ENCODE measurements at places on chromosomes 4 and X.
A peak's percentile ranks its signal among the peaks of the same experiment; 100 is the strongest.

DNA sequence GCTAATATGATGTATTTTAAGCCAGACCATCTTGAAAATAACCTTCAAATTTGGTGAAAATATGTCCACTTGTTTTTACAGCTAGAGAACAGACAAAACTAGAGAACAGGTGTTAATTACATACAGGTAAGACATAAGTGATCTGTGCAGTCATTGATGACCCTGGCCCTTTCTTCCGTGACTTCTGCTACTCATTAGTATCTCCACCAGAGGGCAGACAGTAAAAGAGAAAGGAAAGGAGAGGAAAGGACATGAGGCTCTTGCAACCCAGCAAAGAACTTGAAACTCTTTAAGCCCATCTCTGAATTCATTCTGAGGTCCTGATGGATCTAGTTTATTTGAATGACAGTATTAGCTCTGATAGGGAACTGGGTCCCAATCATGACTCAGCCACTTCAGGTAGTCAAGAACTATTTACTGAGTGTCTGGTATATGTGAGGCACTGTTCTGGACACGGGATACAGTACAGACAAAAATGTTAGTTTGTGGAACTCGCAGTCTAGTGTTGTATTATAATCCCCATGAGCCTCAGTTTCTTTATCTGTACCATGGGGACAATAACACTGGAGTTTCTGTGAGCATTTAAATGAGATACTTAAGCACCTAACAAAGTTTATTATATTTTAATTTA is 121.0 kb upstream of the TEX13D start:
- no peak for DNase-seq
- H3K4me3 ChIP-seq: no peak overlapping the region
- H3K27ac ChIP-seq: no peak overlapping the region

GRCh38 chr4:3660086-3660927 is 105.9 kb upstream of the ADRA2C start:
- peak; percentile 18 for DNase-seq
- no peaks in the 10 kb centered on the region for H3K36me3 ChIP-seq
- no peaks in the 10 kb centered on the region for H3K27me3 ChIP-seq
- H3K4me3 ChIP-seq: no peak overlapping the region

GRCh38 chr4:60992037-60992436 is 208.1 kb upstream of the ADGRL3 start:
- no peaks in the 10 kb centered on the region for H3K27me3 ChIP-seq
- H3K36me3 ChIP-seq: no peaks in the 10 kb centered on the region
- no peaks in the 10 kb centered on the region for H3K4me1 ChIP-seq
- H3K27ac ChIP-seq: no peak overlapping the region
- no peak overlapping the region for H3K4me3 ChIP-seq
- DNase-seq: no peak

GRCh38 chr4:106898621-106899230 is 137.4 kb downstream of the DKK2 start:
- H3K4me3 ChIP-seq: no peak overlapping the region
- no peak for DNase-seq
- no peak overlapping the region for H3K27ac ChIP-seq
- no peaks in the 10 kb centered on the region for H3K36me3 ChIP-seq

DNA sequence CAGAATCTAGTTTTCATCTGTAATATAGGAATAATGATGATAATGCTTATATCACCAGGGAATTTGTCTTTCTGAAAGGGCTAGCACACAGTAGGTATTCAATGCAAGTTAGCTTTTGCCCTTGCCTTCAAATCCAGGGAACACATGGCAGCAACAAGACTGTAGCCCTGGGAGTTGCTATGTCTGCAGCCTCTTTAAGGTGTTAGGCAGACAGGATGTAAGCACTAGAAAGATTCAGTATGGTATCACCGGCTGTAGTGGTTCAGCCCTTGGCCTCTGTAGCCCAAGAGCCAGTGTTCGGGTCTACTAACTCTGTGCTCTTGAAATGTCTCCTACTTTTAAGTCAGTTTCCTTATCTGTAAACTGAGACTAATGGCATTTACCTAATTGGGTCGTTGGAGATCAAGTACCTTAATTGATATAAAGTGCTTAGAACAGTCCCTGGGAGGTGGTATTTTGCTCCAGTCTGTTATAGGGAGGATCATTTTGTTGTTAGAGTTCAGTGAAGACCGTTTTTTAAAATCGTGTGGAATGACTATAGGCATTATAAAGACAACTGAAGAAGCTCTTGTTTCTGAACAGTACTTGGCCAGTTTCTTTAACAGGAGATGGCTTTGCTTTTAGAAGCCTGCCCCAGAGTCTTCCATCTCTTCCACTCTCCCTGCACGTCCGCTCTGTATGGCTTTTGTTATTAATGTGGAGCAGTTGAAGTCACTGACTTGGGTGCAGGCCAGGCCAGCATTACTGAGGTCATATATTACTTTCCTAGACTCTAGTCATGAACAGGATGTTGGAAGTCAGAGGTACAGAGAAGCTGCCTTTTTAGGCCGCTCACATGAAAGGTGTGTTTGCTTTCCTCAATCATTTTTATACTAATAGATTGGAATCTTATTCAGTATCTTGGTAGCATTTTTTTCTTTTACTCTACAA is 44.8 kb downstream of the GAB1 start:
- DNase-seq: peak; percentile 64
- no peak overlapping the region for H3K4me3 ChIP-seq
- peak overlapping the region; percentile 63 for H3K27ac ChIP-seq
- H3K27me3 ChIP-seq: no peaks in the 10 kb centered on the region
- peaks cover 29% of the 10 kb centered on the region for H3K4me1 ChIP-seq
- no peaks in the 10 kb centered on the region for H3K36me3 ChIP-seq

GRCh38 chrX:28756647-28757046 is 169.4 kb downstream of the IL1RAPL1 start:
- H3K27me3 ChIP-seq: no peaks in the 10 kb centered on the region
- H3K27ac ChIP-seq: no peak overlapping the region
- H3K36me3 ChIP-seq: no peaks in the 10 kb centered on the region

- no peaks in the 10 kb centered on the region for H3K27me3 ChIP-seq
- peaks cover 20% of the 10 kb centered on the region for H3K4me1 ChIP-seq
- peak; percentile 56 for DNase-seq
- H3K27ac ChIP-seq: peak overlapping the region; percentile 87
- peak overlapping the region; percentile 80 for H3K4me3 ChIP-seq
Observed at GRCh38 chr4:76147454-76148141, 599 bp downstream of the NUP54 start.

- H3K4me3 ChIP-seq: no peak overlapping the region
- H3K27ac ChIP-seq: no peak overlapping the region
- DNase-seq: no peak
- H3K27me3 ChIP-seq: no peaks in the 10 kb centered on the region
- H3K4me1 ChIP-seq: no peaks in the 10 kb centered on the region
- no peaks in the 10 kb centered on the region for H3K36me3 ChIP-seq
Observed at GRCh38 chr4:101187841-101188240, 159.5 kb downstream of the PPP3CA start.

GRCh38 chr4:54728368-54728767 is 70.6 kb downstream of the KIT start:
- no peaks in the 10 kb centered on the region for H3K27me3 ChIP-seq
- H3K4me3 ChIP-seq: no peak overlapping the region
- H3K36me3 ChIP-seq: no peaks in the 10 kb centered on the region
- H3K4me1 ChIP-seq: no peaks in the 10 kb centered on the region
- no peak for DNase-seq

GRCh38 chr4:132026166-132026565 is 1122.9 kb upstream of the PCDH10 start:
- no peak for DNase-seq
- no peaks in the 10 kb centered on the region for H3K4me1 ChIP-seq
- no peaks in the 10 kb centered on the region for H3K36me3 ChIP-seq

DNA sequence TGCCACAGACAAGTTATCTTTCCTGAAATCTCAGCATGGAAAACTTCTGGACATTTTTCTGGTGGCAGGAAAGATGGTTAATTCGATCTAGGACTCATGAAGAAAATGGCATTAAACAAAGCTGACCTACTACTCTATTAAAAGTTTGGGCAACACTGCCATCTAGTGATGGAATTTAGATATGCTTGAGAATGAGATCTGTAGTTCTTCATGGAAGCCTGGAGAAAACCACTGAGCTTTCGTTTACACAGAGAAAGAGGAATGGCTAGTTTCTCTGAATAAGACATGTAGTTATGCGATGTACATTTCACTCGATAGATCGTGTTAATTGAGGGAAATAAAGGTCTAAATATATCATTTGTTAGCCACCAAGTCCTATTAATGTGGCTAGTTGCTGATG is 51.7 kb upstream of the CHRDL1 start:
- DNase-seq: no peak
- H3K36me3 ChIP-seq: no peaks in the 10 kb centered on the region
- H3K4me1 ChIP-seq: no peaks in the 10 kb centered on the region
- H3K27me3 ChIP-seq: no peaks in the 10 kb centered on the region

GRCh38 chr4:102247041-102247440 is 98.2 kb downstream of the SLC39A8 start:
- no peaks in the 10 kb centered on the region for H3K27me3 ChIP-seq
- no peak overlapping the region for H3K27ac ChIP-seq
- no peaks in the 10 kb centered on the region for H3K36me3 ChIP-seq
- H3K4me1 ChIP-seq: no peaks in the 10 kb centered on the region
- DNase-seq: no peak

GRCh38 chr4:146522869-146523205 is 1.1 kb upstream of the SLC10A7 start:
- no peaks in the 10 kb centered on the region for H3K4me1 ChIP-seq
- no peak for DNase-seq
- peak overlapping the region; percentile 81 for H3K27ac ChIP-seq
- H3K27me3 ChIP-seq: no peaks in the 10 kb centered on the region

GRCh38 chrX:112642349-112642748 is 37.4 kb downstream of the LHFPL1 start:
- DNase-seq: no peak
- H3K27me3 ChIP-seq: no peaks in the 10 kb centered on the region
- no peaks in the 10 kb centered on the region for H3K36me3 ChIP-seq
- H3K4me3 ChIP-seq: no peak overlapping the region

DNA sequence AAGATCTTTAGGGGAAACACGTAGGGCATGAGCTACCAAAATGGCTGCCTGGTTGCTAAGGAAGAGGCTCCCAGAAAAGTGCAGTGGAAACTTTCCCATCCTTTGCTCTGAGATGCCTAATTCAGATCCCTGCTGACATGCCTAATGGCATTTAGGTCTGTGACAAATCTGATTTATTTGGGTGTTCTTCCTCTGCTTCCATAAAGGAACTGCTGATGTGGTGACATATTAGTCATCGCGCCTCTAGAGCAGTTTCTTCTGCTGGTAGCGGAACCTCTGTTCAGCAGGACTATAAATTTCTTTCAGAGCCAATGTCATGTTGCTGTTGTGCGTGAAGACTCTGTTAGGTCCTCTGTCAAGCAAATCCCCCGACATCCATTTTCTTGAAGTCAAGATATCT is 310.0 kb downstream of the PDHA2 start:
- H3K27me3 ChIP-seq: no peaks in the 10 kb centered on the region
- H3K4me1 ChIP-seq: no peaks in the 10 kb centered on the region
- H3K4me3 ChIP-seq: no peak overlapping the region
- no peaks in the 10 kb centered on the region for H3K36me3 ChIP-seq
- no peak overlapping the region for H3K27ac ChIP-seq

DNA sequence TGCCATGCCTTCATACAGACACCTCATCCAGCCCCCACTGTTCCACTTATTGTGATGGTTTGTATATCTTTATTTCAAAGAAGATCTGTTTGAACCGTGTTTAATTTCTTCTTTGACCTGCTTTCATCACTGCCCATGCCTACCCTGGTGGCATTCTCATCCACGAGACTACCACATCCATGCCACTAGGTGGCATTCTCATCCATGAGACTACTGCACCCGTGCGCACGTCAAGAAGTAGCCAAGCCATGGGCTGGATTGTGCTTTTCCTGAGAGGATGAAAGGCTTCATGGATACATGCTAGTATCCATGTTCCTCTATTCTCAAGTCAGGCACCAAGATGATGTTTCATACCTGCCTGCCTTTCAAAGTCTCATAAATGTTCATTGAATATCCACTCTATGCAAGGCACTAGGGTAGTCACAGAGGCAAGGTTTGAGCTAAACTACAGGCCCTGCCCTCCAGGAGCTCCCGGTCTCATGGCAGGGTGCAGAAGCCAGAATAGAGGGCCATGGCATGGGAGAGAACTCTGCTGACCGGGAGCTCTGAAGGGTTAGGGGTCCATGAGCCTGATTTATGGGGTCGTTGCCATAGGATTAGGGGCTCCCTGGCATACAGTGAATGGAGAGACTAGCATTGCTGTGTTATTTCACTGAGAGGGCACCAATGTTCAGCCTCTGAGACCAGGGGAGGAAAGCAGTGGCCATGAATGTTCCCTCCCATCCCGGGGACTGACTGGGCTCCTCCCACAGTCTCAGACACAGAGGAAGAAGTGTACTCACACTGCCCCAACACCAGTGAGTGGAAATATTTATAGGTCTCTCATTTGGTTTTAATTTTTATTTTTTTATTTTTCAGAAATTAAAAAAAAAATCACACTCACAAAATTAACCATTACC is 24.8 kb upstream of the EOLA2 start:
- H3K27me3 ChIP-seq: no peaks in the 10 kb centered on the region
- no peak overlapping the region for H3K27ac ChIP-seq
- H3K36me3 ChIP-seq: no peaks in the 10 kb centered on the region
